ENCODE measurements at places on chromosomes 3 and 15.

GRCh38 chr3:170421111-170421641 is 2.5 kb downstream of the CLDN11 start:
- DNase-seq, result no peak

GRCh38 chr3:98199020-98199419 is 32.5 kb downstream of the OR5H15 start:
- no peak for DNase-seq

DNA sequence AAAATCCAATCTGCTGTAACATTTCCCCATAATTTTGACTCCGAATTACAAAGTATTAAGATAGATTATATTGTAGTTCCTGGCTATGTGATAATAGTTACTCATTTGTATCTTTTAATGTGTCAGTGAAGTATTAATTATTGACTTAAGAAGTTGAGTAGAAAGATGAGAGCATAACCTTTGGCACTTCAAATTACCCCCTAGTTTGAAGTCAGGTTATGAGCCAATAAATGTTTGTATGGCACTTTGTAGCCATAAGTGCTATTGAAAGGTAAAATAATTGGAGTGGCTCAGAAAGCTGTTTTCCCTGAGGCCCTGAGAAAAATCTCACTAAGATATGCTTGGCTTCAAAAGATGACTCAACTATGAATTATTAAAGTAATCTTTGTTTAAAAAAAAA is 31.0 kb downstream of the IREB2 start:
- no peak for DNase-seq

- no peak for DNase-seq
Observed at GRCh38 chr3:123297627-123297899, 95.8 kb downstream of the SEC22A start.

DNA sequence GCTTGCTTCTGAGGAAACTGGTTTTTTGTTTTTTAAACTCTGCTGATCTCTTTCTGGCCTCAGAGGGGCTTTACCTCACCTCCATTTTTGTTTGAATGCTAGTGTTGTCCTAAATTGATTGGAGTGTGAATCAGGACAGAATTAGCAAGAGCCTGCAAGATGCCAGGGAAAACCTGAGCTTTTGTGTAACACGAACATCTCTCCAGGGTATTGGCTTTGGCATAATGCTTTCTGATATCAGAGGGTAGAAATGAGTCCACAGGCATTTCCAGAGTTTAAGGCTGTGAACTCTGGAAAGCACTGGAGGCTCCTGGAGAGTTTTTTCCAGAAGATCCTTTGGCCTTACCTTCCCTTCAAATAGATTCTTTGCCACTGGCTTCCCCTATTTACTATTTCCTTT is 87.1 kb downstream of the WDR76 start:
- no peak for DNase-seq

DNA sequence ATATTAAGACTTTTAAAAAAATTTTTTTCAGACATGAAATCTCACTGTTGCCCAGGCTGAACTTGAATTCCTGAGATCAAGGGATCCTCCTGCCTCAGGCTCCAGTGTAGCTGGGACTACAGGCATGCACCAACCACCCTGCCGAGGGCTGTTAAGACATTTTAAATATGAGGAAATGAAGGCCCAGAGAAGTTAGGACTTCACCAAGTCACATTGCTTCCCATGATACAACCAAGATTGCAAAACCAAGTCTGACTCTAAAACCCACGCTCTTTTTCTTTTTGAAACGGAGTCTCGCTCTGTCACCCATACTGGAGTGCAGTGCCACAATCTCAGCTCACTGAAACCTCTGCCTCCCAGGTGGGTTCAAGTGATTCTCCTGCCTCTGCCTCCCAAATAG is 28.0 kb downstream of the PTPN9 start:
- DNase-seq, result no peak
